ENCODE measurements at places on chromosomes 7 and 10. TPM values are rescaled to one million over a fixed set of nuclear protein-coding genes. Genes with fewer than 3 reads are reported as not detected.

Gene AIMP2
- polyA plus RNA-seq = 13.1 TPM

Gene ICA1
- polyA plus RNA-seq = 74.4 TPM

Gene TCERG1L
- polyA plus RNA-seq = 0.53 TPM

Gene OR2A5
- polyA plus RNA-seq = not detected

Gene EXOC6
- polyA plus RNA-seq = 7.2 TPM

GRCh38 chr7:114412548-114412947, 2.1 kb upstream of the FOXP2 start:
- no peak overlapping the region for H3K4me3 ChIP-seq
- DNase-seq = no peak
- no peak overlapping the region for H3K27ac ChIP-seq
- H3K4me1 ChIP-seq = peaks cover 4% of the 10 kb centered on the region
- H3K27me3 ChIP-seq = no peaks in the 10 kb centered on the region

DNA sequence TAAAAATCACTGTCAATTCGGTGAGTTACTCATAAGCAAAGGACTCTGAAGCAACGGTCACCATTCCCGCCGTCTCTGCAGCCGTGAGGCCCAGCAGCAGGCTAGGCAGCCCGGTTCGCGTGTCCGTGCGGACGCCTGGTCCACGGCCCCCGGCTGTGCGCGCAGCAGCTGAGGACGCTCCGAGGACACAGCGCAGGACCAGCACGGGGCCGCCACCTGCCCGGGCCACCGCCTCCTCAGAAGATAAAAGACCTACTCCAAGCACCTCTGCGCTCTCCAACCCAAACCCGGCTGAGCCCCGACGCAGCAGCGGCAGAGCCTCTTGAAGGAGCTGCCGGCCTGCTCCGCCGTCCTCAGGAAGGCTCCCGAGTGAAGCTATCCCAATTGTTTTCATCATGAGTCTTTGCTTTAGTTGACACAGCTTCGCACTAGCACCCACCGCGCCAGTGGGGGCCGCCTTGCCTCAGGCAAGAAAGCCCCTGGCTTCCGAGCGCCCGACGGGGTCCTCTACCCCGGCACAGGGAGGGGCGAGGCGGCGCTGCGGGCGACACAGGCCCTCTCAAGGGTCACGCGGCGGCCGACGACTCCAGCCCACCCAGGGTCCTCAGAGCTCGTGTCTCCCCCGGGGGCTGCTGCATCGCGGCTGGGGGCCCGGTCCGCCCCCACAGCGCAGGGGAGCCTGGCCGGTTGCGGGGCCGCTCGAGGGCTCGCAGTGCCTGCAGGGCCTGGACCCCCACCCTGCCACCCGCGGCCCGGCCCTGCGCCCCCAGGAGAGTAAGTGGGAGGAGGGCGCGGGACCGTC, 16.9 kb upstream of the GPR146 start:
- DNase-seq = peak; percentile 52
- H3K27ac ChIP-seq = peak overlapping the region; percentile 84
- H3K36me3 ChIP-seq = no peaks in the 10 kb centered on the region

- peak; percentile 40 for DNase-seq
- H3K4me1 ChIP-seq = no peaks in the 10 kb centered on the region
- no peak overlapping the region for H3K4me3 ChIP-seq
- no peak overlapping the region for H3K27ac ChIP-seq
- H3K36me3 ChIP-seq = no peaks in the 10 kb centered on the region
Observed at GRCh38 chr7:29598613-29599012, 35.0 kb downstream of the PRR15 start.

GRCh38 chr7:112892263-112892662, 102.1 kb upstream of the TMEM168 start:
- DNase-seq = no peak
- H3K4me3 ChIP-seq = no peak overlapping the region
- H3K27ac ChIP-seq = no peak overlapping the region
- H3K27me3 ChIP-seq = no peaks in the 10 kb centered on the region
- no peaks in the 10 kb centered on the region for H3K4me1 ChIP-seq
- no peaks in the 10 kb centered on the region for H3K36me3 ChIP-seq

- peak within 1 kb of the TSS; percentile 85 for H3K27ac ChIP-seq
- H3K27me3 ChIP-seq = no peaks in the 10 kb centered on the region
- peaks cover 15% of the 10 kb centered on the region for H3K4me1 ChIP-seq
- peak; percentile 92 for DNase-seq
Observed at GRCh38 chr7:116210345-116211005, at the start of gene TES. Gene TES (plus strand): TSS chr7:116210539. CDS start chr7:116210708, 169 bp downstream.

GRCh38 chr7:22591271-22591670, 91.3 kb upstream of the STEAP1B start:
- no peaks in the 10 kb centered on the region for H3K27me3 ChIP-seq
- H3K4me1 ChIP-seq = peaks cover 18% of the 10 kb centered on the region
- H3K4me3 ChIP-seq = no peak overlapping the region
- no peaks in the 10 kb centered on the region for H3K36me3 ChIP-seq

DNA sequence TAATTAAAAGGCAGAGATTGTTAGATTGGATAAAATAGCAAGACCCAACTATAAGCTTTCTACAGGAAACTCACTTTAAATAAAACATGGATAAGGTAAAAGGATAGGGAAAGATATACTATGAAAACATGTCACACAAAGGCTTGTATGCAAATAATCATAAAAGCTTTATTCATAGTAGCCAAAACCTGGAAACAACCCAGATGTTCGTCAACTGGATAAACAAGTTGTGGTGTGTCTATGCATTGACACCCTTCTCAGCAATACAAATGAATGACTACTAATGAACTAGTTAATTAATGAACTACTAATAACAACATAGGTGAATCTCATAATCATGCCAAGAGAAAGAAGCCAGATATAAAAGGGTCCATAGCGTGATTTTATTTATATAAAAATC, 37.7 kb upstream of the OIT3 start:
- no peaks in the 10 kb centered on the region for H3K27me3 ChIP-seq
- H3K4me3 ChIP-seq = no peak overlapping the region
- H3K4me1 ChIP-seq = no peaks in the 10 kb centered on the region

- H3K27ac ChIP-seq = no peak overlapping the region
- no peaks in the 10 kb centered on the region for H3K27me3 ChIP-seq
- H3K4me3 ChIP-seq = no peak overlapping the region
- H3K4me1 ChIP-seq = peaks cover 4% of the 10 kb centered on the region
- H3K36me3 ChIP-seq = no peaks in the 10 kb centered on the region
- DNase-seq = no peak
Observed at GRCh38 chr10:88091490-88092061, 228.2 kb downstream of the PTEN start.

- DNase-seq = no peak
- no peaks in the 10 kb centered on the region for H3K27me3 ChIP-seq
- peak overlapping the region; percentile 24 for H3K27ac ChIP-seq
- no peaks in the 10 kb centered on the region for H3K36me3 ChIP-seq
Observed at GRCh38 chr10:88983206-88983605, 7.4 kb upstream of the FAS start.

GRCh38 chr7:39210362-39210761, 232.7 kb downstream of the POU6F2 start:
- no peaks in the 10 kb centered on the region for H3K36me3 ChIP-seq
- no peak for DNase-seq
- H3K27me3 ChIP-seq = no peaks in the 10 kb centered on the region
- no peak overlapping the region for H3K4me3 ChIP-seq
- no peak overlapping the region for H3K27ac ChIP-seq
- no peaks in the 10 kb centered on the region for H3K4me1 ChIP-seq

- H3K4me3 ChIP-seq = no peak overlapping the region
- H3K27ac ChIP-seq = no peak overlapping the region
- no peak for DNase-seq
- H3K27me3 ChIP-seq = no peaks in the 10 kb centered on the region
Observed at GRCh38 chr10:35136263-35136815, 9.7 kb downstream of the CREM start.

DNA sequence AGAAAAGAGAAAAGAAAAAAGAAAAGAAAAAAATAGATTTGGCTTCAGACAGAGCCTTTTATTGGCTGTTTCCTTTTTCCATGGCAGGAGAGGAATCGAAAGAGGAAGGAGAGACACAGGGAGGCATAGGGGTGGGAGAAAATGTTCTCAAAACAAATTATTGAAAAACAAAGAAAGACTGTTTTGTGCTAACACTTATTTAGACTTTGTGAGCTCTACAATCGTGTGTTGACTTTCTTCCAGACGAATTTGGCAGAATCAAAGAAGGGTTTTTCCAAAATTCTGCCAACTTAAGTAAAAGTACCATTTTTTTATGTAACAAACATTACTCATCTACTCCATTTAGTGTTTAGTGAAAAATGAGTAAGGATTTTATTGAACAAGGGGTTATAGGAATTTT, 982.2 kb downstream of the REEP3 start:
- DNase-seq = no peak
- H3K27me3 ChIP-seq = no peaks in the 10 kb centered on the region
- no peaks in the 10 kb centered on the region for H3K36me3 ChIP-seq
- no peak overlapping the region for H3K27ac ChIP-seq

DNA sequence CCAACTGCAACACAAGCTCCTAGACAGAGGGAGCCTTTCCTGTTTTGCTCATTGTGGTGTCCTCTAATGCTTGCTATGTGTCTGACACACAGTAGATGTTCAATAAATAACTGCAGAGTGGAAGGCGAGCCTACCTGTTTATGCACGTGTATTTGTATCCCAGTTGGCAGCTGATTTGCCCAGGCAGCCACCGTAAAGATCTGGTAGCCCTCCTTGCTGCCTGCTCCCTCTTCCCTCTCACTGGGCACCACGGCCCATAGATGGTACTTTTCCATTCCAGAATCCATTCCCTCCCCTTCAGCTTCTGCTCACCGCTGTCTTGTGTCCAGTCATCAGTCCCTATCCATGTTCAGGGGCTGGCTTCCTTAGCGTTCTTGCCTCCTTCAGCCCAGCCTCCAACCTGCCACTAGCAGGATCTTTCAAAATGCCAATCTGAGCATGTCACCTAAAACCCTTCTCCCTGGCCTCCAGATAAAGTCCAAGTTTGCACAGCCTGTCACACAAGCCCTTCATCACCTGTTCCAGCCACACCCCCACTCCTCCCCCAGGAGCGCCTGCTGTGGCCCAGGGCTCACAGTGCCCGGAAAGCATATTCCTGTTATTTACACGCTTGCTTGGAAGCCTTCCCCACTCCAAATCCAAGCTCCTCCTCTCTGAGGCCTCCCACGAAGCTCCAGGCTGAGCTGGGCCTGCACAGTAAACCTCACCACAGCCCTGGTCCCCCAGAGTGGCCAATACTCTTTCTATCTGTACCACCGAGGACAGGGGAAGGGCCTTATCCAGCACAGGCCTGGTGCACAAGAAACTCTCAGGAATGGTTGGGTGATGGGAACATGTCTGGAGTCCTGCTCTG, 21.0 kb downstream of the ZCCHC24 start:
- peak overlapping the region; percentile 0 for H3K27ac ChIP-seq
- no peak overlapping the region for H3K4me3 ChIP-seq
- peak; percentile 78 for DNase-seq
- H3K27me3 ChIP-seq = no peaks in the 10 kb centered on the region
- H3K36me3 ChIP-seq = no peaks in the 10 kb centered on the region
- H3K4me1 ChIP-seq = no peaks in the 10 kb centered on the region

GRCh38 chr10:111102359-111102837, 25.6 kb downstream of the ADRA2A start:
- H3K27me3 ChIP-seq = no peaks in the 10 kb centered on the region
- H3K36me3 ChIP-seq = no peaks in the 10 kb centered on the region
- peaks cover 3% of the 10 kb centered on the region for H3K4me1 ChIP-seq
- peak overlapping the region; percentile 42 for H3K27ac ChIP-seq
- no peak overlapping the region for H3K4me3 ChIP-seq

GRCh38 chr10:78336402-78336791, 302.7 kb downstream of the RPS24 start:
- H3K36me3 ChIP-seq = no peaks in the 10 kb centered on the region
- no peaks in the 10 kb centered on the region for H3K27me3 ChIP-seq
- no peak for DNase-seq
- H3K27ac ChIP-seq = no peak overlapping the region
- no peak overlapping the region for H3K4me3 ChIP-seq
- H3K4me1 ChIP-seq = no peaks in the 10 kb centered on the region

- no peaks in the 10 kb centered on the region for H3K36me3 ChIP-seq
- H3K4me3 ChIP-seq = no peak overlapping the region
- no peak overlapping the region for H3K27ac ChIP-seq
Observed at GRCh38 chr10:42532996-42533395, 105.4 kb downstream of the ZNF33B start.

DNA sequence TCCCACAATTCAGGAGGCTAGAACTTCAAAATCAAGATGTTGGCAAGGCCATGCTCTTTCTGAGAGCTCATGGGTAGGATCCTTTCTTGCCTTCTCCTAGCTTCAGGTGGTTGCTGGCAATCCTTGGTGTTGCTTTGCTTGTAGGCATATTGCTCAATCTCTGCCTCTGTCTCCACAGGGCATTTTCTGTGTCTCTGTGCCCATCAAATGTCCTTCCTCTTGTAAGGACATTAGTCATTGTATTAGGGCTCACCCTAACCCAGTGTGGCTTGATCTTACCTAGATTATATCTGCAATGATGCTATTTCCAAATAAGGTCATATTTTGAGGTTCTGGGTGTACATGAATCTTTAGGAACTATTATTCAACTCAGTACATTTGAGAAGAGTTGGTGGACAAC, 20.1 kb downstream of the BET1 start:
- no peak overlapping the region for H3K4me3 ChIP-seq
- no peaks in the 10 kb centered on the region for H3K36me3 ChIP-seq
- no peaks in the 10 kb centered on the region for H3K4me1 ChIP-seq
- H3K27ac ChIP-seq = no peak overlapping the region
- H3K27me3 ChIP-seq = no peaks in the 10 kb centered on the region
- DNase-seq = no peak

DNA sequence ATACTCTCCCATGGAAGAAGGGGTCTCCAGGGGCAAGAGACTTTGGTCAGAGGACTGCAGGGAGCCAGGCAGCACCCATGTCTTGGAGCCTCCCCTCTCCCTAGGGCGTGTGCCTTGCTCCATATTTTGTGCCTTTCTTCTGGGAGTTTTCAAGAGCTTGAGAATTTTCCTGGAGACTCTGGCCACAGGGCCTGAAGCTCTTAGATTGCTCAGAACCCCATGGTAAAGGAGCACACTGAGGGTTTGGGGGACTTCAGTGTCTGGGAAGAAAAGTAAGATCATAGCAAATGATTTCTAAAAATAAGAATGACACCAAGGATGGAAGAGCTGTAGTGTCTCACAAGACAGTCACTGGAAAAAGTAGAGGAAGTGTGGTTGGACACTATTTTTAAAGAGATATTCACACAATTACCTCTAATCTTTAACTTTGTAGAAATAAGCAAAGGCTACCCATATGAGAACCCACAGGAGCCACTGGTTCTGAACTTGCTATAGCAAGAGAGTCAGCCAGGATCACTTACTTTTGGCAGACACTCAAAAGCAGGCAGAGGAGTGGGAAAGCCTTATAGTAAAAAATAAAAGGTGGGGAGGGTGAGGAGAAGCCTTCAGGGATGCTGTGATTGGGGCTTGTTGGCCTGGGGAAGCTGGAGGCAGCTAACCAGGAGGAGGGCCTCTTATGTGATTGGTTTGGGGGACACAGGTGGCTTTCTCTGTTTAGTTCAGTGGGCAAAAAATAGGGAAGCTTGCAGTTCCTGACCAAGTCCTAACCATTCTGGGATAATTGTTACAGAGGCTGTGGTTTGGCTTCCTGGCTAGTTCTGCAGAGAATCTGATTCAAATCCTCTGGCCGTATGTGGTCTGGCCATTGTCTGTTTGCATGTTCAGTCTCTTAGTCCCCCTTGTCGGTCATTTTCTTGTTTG, 5.1 kb upstream of the CSGALNACT2 start:
- H3K4me1 ChIP-seq = no peaks in the 10 kb centered on the region
- no peak overlapping the region for H3K27ac ChIP-seq
- no peak for DNase-seq
- no peaks in the 10 kb centered on the region for H3K27me3 ChIP-seq
- H3K4me3 ChIP-seq = no peak overlapping the region
